ENCODE measurements at places on chromosomes 5 and 9.

- no peak for DNase-seq
Measured at GRCh38 chr5:10304932-10305331, 2.8 kb downstream of the CMBL start.

DNA sequence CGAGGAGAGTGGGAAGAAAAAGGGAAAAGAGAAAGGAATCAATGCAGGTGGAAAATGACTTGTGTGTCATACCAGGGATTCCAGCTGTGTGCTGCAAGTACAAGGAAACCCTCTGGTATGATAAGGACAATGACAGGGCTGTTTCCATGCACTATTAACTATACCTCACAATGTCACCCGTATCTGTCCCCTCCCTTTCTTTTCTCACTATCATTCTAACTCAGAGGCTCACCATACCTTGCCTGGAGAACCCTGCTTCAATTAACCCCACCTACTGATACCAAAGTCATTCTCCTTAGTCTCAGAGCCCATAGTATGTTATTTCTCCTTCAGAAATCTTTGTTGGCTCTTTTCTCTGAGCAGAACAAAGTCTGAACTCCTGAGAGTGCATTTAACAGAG, 236.2 kb upstream of the NREP start:
- DNase-seq, result no peak

DNA sequence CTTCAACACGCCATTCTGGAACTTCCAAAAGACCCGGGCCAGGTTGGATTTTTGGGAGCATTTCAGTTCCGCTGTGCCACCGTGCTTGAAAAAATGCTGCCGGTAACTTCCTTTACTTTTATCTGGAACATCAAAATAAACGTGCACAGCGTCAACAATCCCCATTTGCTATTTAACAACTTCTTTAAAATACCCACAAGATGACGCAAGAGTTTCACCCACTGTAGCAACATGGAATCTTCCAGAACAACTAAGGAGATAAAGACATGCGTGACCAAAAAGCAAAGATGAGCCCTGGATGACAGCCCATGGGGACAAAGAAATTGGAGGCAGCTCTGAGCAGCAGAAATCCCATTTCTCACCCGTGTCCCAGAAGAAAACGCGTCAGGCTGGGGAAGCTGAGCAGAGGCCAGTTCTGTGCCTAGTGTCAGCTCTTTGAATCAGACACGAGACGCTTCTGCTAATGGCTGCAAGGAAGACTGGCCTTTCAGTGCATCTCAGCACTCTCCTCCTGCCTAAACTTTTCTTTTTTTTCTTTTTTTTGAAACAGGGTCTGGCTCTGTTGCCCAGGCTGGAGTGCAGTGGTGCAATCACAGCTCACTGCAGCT, 61.3 kb downstream of the SECISBP2 start:
- DNase-seq, result no peak

DNA sequence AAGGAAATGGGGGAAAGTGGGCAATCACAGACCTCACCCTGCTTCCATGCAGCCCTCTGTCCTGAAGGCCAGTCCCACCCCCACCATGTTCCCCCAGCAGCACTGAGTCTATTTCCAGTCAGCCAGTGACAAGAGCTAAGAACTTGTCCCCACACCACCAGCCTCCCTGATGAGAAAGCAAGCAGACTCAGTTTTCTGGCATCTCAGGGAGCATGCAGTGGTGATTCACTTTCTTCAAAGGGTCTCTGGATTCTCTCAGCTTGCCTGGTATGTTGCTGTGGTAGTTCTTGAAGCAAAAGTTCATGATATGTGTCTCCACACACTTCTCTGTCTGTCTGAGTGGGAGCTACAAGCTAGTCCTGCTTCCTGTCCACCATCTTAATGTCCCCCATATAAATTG, 799.9 kb upstream of the TYRP1 start:
- DNase-seq, result no peak

DNA sequence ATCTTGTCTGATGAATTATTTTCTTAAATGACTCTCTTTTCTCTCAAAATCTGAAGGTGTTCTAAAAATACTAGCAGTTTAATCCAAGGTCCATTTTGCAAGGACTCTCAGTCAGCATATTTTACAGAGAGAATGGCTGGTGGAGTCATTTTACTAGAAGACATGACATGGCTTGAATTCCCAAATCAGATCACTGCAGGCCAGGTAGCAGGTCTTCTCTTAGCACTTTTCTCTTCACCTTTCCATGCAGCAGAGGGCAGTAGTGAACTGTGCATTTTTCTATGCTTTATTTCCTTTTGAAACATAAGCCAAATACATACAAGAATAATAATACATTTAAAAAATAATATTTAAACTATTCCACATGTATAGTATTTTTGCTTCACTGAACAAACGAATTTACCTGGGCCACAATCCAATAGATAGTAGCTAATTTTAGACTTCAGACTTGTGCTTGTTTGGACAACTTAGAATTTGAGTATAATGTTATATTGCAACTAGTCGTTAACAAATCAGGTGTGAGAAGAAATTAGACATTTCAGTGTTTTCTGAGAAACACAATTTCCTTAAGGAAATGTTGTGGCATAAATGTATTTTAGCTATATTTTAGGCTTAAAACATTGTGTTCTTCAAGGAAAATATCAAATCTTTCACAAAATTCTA, 289.4 kb upstream of the DAB2 start:
- DNase-seq, result peak; percentile 4

DNA sequence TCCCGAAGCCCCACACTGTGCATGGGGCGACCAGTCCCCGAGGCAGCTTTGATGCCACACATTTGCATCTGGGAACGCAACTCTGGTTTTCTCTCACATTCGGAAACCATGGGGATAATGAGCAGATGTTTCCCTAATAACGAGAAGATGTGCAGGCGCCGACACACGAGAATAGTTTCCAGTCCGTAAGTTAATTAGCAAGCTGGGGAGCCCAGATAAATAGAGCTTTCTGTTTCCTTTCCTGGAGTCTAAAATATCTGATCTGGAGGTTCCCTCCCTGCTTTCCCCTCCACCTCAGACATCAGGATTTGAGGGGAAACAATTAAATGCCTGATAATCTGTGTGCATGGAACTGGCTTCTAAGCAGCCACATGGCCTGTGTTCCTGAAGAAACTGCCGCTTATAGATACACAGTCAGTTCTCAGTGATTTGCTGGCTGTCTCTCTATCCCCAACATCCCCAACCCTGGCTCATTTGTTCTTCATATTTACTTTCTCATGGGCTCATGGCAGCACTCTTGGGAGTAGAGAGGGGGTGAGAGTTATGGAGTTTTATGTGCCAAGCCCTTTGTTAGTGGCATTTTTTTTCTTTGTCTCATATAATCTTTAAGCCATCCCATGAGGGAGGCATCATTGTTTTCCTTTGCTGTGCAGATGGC, 62.8 kb downstream of the PDZD2 start:
- DNase-seq, result no peak

DNA sequence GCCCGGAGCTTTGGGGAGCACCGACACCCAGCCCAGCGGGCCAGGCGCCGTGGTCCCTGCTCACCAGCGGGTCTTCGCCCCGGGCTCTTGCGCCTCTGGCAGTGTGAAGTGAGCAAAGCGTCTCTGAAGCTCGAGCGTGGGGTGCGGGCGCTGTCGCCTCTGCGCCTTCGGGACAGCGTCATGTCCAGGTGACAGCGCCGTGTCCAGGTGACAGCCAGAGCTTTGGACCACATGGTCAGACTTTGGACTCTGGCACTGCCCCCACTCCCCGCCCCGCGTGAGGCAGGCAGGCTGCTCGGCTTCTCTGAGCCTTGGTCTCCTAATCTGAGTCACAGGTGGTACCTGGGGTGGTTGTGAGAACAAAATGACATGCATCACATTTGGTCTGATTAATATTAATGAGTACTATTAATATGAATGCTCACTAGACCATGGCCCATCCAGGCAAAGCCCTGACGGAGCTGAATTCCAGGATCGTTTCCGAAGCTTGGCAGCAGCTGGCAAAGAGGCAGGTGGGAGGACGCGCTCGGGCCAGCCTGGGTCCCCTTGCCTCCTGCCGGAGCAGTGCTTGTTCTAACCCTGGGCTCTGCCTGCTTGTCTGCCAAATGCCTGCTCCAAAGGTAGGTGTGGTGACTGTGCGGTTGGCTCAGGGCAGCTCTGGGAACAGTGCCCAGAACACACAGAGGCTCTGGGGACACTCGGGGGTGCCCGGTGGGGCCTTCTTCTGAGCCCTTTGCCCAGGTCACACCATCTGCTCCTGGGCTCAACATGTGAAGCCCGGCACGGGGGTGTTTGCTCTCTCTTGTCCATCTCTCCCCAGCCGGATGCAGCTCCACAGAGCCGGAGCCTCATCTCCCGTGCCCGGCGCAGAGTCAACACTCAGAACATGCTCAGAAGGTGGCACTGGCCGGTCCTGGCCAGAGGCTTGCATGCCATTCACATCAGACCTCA, 157.1 kb downstream of the OLFM1 start:
- no peak for DNase-seq

GRCh38 chr9:98329281-98329680, 73.8 kb upstream of the TBC1D2 start:
- DNase-seq, result no peak

DNA sequence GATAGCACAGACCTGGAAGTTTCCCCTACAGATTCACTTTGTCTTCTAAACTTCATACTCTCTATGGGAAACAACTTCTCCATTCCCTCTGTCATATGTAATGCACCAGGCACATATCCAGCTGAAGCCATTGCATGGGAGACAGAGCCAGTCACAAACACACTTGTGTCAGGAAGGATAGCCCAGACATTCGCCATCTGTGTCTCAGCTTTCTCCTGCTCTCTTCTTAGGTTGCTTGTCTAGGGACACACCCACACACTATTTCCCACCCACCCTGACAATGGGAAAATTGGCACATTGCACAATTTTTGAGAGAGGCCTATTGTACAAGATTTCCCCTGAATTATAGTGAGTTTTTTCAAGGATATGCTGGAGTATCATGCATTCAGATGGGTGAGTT, 158.4 kb upstream of the MPDZ start:
- DNase-seq, result no peak

DNA sequence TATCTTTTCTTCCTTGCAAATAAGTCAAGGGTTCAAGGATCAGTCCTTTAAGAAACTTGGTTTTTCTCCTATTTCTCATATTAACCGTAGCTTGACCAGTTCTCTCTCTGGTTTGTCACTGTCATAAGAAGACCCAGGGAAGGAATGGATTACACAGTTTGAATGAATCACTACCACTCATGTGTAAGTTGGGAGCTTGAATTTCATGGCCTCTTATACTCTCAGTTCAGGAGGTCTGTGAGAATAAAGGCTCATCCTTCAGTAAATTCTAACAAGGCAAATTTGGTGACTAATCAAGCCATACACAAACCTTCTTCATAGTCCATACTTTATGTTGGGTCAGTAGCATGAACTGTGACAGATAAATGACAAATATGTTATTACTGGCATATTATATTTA, 323.1 kb upstream of the ACTBL2 start:
- DNase-seq, result no peak

Measured in activated CD4-positive, CD25-positive, alpha-beta regulatory T cell (primary cell).